ENCODE measurements at places on chromosomes 5 and 9. TPM values are rescaled to one million over a fixed set of nuclear protein-coding genes. Genes with fewer than 3 reads are reported as not detected.

EPB41L4A gene
- total RNA-seq: 36.5 TPM

DNA sequence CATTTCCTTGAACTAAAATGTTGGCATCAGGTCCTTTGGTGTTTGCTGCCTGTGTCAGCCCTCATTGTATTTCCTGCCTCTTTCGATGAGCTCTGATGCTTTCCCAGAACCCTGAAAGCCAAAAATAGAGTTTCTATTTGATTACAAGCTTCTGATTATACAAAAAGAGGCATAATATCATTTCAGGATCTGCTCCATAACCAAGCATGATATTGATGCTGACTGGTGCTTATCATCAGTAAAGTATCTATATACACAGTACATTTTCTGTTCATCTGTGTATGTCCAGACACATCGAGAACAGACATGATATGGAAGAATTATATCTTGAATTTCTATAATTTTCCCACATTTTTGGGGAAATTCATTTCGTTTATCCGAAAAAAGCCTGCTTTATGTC, 58.6 kb downstream of the SEMA6A start:
- no peak for DNase-seq

DNA sequence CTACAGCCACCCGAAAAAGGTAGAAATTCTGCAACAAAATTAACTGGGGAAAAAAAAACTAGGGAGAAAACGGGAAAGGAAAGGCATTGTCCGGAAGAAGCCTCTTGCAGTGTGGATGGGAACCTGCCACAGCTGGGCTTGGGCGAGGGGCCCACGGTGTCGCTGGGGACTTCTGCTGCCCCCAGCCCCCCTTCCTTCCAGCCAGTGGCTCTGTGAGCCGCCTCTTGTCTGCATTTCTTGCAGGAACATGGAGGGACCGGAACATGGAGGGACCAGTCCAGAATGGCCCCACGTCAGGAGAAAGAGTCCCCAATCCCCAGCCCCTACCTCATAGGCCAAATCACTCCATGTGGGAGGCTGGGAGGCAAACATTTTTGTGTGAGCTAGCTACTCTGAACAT, 36.9 kb upstream of the EXOC3 start:
- no peak for DNase-seq

DNA sequence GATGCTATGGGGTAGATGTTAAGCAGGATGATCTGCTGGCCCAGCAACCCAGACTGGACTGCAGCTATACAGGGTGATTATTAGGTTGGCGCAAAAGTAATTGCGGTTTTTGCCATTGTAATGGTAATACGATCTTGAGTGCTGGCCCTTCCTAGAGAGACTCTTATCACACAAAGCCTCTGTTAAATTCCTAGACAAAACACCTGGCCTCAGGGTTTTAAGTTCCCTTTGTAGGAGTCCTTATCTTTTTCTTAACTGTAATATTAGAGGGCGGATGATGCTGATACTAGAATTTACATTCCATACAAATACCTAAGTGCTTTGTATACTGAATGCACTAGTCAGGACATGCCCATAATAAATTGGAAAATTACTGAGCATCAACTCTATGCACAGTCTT, 222.2 kb downstream of the NDUFS4 start:
- DNase-seq: no peak

DNA sequence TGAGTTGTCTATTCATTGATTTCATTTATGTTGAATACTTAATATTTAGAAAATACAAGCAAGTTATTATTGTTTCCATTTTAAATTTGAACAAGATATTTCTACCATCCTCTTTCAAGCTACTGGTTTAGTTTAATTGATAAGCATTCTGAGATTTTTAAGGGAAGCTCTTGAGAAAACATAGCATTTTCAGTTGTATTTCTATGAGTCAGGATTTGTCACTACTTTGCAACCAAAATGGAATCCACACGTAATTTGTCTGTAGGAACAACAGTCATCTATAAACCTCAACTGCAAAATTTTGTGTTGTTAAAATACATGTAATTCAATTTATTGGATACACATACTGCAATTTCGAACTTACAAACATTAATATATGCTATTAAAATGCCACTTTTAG, 74.0 kb downstream of the PRR16 start:
- no peak for DNase-seq

GRCh38 chr9:38144421-38144820, 75.4 kb upstream of the SHB start:
- no peak for DNase-seq

DNA sequence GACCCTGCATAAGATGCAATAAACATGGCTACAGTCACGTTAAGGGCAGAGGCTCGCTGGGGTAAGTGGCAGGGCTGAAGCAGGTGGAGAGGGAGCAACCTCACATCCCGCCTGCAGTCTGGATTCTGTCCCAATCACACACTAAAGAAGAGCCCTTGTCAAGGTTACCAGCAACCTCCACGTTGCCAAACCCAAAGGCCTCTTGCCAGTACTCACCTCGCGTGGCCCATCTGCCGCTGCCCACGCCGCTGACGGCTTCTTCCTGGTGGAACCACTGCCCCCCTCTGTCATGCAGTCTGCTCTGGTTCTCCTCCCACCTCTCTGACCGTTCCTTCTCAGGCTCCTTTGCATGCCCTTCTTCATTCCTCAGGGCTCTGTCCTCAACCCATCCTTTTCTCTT, 8.8 kb downstream of the AQP7 start:
- DNase-seq: no peak

DNA sequence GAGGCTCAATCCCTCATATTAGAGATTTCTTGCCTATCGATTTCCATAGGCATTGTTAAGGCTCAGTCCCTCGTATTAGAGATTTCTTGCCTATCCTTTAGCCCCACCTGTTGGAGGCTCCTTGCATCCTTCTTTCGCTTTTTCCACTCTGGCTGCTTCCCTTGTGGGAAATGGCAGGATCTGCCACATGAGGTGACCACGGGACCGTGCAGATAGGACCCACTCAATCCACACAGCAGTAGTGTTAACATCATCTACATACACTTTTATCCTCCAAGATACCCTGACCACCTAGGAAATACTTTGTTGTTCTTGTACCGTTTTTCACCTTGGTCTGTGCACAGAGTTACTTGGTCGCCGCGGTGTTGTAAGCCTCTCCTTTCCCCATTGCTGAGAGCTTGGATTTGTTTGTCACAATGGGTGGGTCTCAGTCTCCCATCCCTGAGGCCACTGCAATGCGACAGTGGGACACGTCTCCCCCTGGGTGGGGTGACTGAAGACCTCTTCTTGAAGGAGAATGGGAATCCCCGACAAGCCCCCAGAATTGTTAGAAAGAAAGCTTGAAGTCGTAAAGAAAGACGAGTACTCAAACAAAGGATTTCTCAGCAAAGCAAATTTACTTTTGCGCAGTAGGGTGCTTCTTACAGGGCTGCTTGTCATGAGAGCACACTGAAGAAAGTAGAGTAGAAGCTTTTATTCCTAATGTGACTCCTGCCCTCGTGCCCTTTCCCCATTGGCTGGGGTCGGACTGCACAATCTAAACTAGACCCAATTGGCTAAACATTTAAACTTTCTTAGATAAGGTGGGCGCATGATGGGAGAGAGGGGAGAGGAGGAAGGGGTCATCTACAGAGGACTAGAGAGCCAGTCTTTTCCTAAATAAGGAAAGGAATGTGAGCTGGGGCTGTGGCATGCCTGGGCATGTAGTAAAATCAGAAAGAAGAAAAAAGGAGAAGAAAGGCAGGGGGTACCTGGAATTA, 19.8 kb downstream of the IFT74 start:
- no peak for DNase-seq

DNA sequence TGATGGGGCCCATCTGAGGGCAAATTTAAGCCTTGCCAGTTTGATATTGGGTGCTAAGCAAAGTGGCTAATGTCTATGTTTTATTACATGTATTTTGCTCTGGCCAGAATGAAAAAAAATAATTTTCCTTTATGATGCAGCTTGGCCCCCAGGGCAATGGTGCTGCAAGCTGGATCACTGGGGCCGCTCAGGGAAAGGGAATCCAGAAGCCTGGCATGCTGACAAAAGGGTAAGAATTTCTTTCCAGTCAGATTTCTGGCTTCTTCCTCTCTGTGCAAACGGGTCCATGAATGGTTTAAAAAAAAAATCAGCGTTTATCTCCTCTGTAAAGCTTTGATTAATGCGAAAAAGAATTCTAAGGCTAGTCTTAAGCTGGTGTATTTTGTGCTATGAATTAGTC, 138.4 kb downstream of the MAPKAP1 start:
- no peak for DNase-seq

IL9 gene
- not detected for total RNA-seq

DNA sequence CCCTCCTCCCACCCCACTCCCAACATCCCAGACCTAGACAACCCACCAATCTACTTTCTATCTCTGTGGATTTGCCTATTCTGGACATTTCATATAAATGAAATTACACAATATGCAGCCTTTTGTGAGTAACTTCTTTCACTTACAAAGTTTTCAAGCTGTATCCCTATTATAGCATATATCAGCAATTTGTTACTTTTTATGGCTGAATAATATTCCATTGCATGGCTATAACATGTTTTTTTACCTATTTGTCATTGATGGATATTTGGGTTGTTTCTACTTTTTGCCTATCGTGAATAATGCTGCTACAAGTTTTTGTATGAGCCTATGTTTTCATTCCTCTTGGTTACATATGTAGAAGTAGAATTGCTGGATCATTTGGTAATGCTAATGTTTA, 1.9 kb upstream of the KIF3A start:
- DNase-seq: no peak

DNA sequence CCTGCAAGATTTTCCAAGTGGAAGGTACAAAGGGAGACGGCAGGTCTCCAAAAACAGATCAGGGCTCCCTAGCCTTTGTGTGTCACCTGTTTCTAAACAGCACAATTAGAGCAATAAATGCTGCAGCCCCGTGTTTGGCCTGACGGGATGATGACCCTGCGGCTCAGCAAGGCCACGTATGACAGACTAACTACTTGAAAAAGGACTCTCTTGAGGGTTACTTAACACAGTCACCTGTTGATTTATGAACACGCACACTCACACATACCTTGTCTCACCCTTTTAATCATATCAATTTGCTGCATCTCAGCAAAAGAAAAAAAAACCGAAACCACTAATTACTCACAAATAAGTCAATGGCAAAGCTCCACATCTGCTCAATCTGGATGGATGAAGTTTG, 199.6 kb upstream of the GAS1 start:
- DNase-seq: no peak

DND1 gene
- 2.7 TPM for total RNA-seq

- DNase-seq: no peak
These were observed 8.3 kb downstream of the NFIL3 start for GRCh38 chr9:91415290-91415689.

ATOSB gene
- 11.5 TPM for total RNA-seq

DNA sequence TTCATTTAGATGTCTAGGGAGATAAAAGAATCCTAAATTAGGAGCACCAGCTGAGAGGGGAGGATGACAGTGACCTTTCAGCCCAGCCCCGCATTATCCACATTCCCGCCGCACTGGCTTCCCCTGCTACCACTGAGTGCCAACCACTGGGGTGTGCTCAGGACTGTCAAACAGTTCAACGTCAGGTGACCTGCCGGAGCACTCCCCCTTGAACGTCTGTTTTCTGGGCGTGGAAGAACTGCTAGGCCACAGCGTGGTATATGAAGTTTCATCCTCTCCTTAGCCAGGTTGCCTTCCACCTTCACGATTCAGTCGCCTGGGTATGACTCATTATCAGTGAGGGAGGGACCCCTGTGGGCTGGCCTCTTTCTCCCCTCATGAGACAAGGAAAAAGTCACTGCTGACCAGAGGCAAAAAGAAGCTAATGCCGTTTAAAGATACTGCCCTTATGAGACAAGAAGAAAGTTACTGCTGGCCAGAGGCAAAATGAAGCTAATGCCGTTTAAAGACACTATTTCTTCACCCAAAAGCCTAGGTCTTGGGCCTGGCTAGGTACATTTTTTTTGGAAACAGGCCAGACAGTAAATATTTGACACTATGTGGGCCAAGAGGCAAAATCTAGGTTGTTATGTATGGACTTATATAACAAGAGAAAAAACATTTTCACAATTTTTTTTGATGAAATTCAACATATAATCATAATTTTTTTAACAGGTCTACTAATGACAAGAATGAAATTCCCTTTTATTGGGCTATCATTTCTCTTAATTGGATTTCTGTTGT, 4.6 kb downstream of the NMRK1 start:
- DNase-seq: peak; percentile 80

PDCD1LG2 gene
- total RNA-seq: 1.7 TPM

BTNL9 gene
- total RNA-seq: 26.0 TPM

- DNase-seq: no peak
These were observed 456.4 kb downstream of the GADD45G start for GRCh38 chr9:90061187-90061586.

DNA sequence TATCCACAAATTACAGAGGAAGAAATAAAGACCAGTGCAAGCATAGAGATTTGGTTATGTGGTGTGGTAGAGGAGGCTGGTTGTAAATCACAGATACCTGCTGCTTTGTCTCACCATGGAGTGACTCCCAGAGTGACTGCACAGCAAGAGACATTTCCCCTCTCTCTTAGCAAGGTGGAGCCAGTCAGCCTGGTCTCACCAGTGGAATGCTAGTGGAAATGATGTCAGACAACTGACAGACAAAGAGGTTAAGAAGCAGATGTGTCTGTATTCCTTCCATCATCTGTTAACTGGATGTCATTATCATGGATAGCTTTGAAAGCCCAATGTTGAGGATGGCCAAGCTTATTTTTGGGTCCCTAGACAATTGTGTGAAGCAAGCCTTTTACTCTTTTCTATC, 509.4 kb upstream of the SEMA6A start:
- DNase-seq: no peak

- no peak for DNase-seq
These were observed 115.2 kb downstream of the LHFPL2 start for GRCh38 chr5:78533356-78533755.

CCL27 gene
- 0.68 TPM for total RNA-seq

CCNJL gene
- 12.4 TPM for total RNA-seq

- DNase-seq: no peak
These were observed 490.2 kb downstream of the TLE4 start for GRCh38 chr9:80061940-80062339.

PTGDS gene
- 111 TPM for total RNA-seq

MYMK gene
- not detected for total RNA-seq

DNA sequence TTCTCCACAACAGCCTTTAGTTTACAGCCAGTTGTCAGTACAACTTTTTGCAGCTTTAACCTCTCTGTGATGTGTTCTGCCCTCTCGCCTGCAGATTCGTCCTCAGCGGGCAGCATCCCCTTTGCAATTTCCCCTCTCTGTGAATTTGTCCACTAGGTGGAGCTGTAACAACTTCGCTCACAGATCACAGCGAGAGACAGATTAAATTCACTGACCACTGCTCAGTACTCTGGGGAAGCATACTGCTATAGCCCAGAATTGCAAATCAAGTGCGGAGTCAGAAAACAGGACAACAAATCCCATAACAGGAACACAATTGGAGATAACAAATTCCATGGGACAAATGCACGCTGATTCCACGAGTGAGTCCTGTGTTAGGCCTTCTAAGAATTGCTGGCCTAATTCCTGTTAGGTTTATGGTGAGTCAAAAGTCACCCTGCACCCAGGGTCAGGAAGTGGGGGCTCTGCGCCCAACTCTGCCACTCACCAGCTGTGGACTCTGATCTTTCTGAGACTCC, 2124.9 kb downstream of the MAT2B start:
- peak; percentile 49 for DNase-seq

- DNase-seq: no peak
These were observed 234.9 kb downstream of the SPATA31D1 start for GRCh38 chr9:82223442-82223841.

Measured in ureter (tissue), 1 donor.